ENCODE measurements at places on chromosomes 7 and 10.

DNA sequence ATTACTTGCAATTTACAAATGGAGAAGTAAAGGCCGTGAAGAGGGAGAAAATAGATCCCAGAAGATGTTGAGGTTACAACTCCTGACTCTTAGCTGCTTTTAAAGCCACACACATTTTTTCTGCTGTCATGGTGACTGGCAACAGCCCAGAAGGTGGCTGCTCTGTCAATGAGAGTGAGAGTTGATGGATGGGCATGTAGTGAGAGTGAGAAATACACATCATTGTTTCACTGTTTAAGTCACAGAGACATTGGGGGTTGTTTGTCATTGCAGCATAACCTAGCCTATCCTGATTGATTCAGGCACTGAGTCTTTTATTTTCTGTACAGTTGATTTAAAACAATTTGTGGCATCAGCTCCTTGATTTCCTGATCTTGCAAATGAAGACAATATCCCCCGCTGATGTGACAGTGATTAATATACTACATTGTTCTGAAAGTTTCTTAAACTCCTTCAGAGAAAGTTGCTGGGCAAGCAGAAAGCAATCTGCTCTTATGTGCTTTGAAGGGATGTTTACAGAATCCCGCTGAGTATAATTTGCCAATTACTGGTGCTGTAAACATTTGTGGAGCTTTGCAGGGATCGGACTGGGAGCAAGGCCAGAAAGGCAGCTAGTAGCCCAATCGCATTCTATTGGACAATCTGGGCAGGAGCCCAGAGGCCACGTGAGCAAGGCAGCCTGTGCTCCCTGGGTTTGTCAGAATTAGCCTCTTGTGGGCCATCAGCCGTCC, 229.6 kb downstream of the PRPF18 start:
- peak; percentile 93 for DNase-seq

DNA sequence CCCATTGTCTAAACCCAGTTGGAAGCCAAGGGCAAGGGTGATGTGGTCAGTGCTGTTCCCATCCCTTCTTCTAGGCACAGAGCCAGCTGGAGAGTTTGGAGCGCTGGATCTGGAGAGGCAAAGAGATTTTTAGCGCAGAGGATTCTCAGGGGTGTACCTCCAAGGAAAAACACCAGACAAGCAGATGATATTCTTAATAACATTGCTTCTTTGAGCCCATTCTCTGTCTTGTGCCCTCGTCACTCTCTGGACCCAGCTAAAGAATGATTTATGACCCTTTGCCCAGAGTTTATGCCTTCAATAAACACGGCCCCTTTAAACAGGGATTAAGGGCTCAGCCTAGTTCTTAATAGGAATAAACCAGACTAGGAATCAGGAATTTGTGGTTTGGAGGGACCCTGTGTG, 4.7 kb upstream of the HIP1 start:
- peak; percentile 11 for DNase-seq

- no peak for DNase-seq
These were observed 413.0 kb upstream of the ADARB2 start for GRCh38 chr10:2150288-2150687.

GRCh38 chr10:104509981-104510380, 131.1 kb upstream of the SORCS3 start:
- DNase-seq, result no peak

- DNase-seq, result no peak
These were observed 957 bp upstream of the ELMO1 start for GRCh38 chr7:37449621-37450020.

DNA sequence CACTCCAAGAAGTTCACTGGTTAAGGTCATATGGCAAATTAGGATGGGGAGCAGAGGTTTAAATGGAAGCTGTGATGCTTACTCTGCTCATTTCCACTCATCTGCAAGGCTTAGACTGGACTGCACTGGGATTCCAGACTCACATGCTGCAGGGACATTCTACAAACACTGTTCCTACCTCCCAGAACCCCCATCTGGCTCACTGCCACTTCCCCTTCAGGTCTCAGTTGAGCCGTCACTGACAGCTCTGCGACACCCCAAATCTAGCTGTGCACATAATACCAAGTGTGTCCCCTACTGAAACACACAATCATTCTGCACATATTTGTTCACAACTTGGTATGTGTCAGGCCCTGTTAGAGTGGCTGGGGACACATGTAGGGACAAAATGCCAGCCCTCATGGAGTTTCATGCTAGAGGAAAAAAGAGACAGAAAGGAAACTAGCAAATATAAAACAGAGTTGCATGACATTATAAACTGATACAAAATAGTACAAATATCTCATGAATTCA, 5.4 kb downstream of the PRKCQ start:
- DNase-seq, result no peak

- no peak for DNase-seq
These were observed 172.5 kb downstream of the BAMBI start for GRCh38 chr10:28849821-28850220.

GRCh38 chr10:26437637-26438461, at the start of gene APBB1IP:
TSS of gene APBB1IP (plus strand) at chr10:26438341. CDS start at chr10:26492327, 53,986 bp downstream.
- peak; percentile 31 for DNase-seq

DNA sequence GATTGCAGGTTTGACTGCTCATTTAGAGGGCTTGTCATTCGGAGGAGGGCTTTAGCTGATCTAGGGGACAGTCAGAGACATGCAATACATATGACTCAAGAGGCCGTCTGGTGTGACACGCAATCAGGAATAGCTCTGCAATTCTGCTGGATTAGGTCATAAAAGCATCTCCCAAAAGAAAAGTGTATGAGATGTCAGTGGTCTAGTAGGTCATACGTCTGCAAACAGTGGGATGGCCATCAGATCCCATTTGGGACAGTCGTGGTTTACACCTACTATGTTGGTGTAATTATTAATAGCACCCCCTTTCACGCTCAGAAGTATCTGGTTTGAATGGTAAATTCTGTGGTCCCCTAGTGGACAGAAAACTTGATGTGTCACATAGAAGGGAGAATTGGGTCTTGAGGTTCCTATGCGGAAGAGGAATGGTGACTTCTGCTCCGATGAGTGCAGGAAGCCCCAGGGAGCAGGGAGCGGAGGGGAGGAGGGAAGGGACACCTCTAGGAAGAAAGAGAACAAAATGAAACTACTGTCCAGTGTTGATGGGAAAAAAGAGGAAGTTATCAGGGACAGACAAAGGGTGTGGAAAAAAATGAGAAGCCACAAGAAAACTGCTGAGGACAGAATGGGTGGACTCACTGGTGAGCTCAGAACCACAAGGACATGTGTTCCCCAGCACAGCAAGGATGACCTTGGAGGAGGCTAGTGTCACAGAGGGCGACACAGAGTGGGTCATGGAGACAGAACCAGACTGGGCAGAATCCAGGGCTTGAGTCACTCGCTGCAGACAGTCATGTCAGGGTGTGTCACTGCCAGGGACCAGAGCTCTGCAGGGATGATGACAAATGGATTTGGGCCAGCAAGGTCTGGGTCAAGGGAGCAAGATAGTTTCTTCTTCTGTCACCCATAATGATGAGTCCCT, 59.9 kb downstream of the MAP3K8 start:
- no peak for DNase-seq

DNA sequence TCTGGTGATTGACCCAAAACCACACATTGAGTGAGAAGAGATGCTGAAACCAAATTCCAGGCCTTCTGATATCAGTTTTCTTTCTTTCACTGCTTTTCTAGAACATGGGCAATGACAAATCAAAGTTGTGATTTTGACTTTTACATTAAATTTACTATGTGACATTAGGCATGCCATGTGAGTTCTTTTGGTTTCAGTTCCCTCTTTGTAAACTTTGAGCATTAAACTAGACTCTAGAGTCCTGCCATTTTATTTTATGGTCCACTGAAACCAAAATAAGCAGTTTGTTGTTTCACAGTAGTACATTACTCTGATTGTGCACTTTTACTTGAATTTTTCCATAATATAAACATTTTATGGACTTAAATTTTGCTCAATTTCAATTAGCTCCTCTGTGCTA, 381.1 kb upstream of the SEMA3D start:
- DNase-seq, result no peak

- DNase-seq, result peak; percentile 80
These were observed 2.1 kb downstream of the SLC4A2 start for GRCh38 chr7:151061213-151062110.

DNA sequence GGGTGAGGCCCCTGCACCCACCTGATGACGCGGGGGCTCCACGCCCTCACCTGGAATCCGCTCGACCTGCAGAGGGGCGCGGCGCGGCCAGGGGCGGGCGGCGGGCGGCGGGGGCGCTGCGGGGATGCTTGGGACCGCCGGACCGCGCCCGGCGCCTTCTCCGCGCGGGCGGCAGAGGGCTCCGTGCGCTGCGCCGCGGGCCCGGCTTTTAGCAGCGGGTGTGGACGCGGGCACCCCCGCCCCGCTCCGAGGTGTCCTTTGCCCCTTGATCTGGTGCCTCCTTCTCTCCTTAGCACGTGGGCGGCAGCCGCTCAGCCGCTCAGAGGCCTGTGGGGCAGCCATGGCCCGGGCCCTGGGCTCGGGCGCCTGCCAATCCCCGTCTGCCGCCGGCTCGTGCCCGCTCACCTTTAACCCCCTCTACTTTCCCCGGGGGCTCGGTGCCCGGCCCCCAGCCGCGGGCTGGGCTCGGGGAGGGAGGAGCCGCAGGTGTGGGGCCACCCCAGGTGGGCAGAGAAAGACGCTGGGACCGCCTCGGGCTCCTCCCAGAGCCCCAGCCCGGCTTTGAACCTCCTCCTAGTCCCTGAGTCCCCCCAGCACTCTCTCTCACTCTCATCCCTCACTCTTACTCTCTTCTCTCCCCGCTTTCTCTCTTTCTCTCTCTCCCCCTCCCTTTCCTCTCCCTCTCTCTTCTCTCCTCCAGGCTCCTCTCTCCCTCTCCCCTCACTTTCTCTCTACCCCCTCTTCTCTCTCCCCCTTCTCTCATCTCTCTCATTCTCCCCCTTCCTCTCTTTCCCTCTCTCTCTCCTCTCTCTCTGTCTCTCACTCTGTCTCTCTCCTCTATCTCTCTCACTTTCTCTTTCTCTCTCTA, 19.7 kb upstream of the VPS37D start:
- peak; percentile 72 for DNase-seq

GRCh38 chr10:36476399-36476798, 649.0 kb upstream of the ANKRD30A start:
- DNase-seq, result no peak

GRCh38 chr7:2597273-2597640, 34.5 kb upstream of the TTYH3 start:
- no peak for DNase-seq

DNA sequence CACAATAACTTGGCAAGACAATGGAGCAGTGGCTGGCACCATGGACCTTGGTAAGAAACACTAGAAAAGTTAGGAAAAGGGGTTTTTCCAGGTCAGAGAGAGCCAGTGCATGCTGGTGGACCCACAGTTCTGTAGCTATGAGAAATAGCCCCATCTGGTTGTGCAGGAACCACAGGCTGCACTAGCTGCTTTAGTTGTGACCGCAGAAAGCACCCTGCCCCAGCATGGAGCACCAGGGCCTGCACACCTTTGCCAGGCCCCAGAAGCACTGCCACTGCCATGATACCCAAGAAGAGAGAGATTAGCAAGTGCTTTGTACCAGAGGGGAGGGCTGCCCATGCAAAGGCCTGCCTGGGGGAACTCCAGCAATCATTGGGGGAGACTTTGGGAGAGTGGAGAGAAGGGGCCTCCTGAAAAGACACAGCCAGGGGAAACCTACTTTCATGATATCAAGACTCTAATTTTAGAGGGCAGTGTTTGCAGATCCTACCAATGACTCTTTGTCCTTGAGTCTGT, 256.1 kb upstream of the C7orf33 start:
- DNase-seq, result no peak

GRCh38 chr10:1121271-1121970, 65.2 kb downstream of the WDR37 start:
- peak; percentile 55 for DNase-seq

DNA sequence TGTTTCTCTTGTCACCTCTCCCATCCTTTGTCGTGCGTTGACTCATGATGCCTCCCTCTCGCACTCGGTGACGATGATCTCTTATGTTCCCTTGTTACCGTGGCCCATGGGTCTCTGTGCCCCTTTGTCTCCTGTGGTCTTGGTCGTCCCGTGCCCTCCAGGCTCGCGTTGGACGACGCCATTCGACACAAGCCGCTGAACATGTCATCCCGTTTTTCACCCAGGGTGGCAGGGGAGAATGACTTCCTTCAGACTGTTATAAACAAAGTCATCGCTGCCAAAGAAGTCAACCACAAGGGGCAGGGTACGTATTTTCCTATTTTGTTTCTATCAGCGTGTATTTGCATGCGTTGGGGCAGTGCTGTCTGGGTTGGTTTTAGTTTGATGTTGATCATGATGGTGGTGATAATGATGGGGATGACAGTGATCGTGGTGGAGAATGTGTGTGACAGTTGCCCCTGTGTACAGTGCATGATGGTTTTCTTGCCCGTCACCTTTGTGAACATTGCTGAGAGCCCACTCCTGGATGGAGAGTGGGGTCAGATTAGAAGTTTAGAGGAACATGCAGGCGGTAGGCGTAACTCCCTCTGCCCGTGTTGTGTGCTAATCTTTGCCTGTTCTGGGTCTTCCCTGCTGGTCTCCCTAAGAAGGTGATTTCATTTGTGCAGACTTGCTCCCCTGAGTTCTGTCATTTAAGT, 107.0 kb downstream of the DOCK1 start:
- DNase-seq, result no peak

- DNase-seq, result no peak
These were observed 338 bp downstream of the ATP6V0E2 start for GRCh38 chr7:149873970-149874643.

DNA sequence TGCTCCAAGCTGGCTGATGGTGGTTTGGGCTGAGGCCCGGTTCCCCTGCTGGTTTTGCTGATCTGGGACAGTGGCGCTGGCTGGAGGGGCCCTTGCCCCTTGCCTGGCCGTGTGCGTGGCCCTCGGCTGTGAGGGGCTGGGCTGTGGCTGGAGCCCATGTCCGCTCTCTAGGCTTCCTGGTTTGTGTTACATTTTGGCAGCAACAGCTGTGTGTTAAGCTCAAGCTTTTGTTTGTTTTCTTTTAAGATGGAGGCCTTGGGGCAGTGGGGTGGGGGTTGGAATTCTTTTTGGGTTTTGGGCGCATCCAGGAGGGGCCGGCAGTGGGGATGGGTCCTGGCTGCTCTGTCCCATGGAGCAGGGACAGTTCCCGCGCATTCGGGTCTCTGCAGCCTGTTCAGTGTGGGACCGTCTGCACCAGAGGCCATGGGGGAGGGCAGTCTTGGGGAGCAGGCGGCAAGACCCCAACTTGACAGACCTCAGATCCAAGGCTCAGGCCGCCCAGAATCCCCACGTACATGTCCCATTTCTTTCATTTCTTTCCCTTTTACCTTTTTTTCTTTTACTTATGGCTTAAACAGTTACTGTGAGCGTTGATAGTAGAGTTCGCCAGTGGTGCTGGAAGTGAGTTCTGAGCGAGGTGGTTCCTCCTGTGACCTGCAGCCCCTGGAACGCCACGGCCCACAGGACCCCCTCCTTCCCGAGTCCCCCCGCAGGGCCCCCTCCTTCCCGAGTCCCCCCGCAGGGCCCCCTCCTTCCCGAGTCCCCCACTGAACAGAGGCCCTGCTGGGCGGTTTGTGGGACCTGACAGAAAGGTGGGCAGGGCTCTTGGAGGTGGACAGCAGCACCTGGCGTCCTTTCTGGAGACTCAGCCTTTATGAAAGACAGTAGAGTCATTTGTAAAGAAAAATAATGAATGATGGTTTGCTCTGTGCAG, 75.3 kb downstream of the INPP5A start:
- no peak for DNase-seq
